ENCODE measurements at places on chromosomes 6 and 20.

DNA sequence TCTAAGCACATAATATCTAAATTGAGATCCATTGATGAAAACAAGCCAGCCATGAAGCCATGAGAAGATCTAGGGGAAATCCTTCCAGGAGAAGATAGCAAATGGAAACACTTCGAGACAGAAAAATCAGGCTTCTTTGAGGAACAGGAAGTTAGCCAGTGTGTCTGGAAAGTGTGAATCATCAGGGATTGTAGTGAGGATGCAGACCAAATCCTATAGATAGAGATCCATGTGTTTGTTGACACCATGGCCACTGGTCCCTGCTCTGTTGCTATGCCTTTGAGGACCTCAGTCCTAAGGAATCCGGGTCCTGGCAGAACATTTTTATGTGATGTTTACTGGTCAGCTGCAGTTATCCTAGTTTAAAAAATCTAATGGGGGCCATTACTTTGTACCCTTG lies 6.6 kb upstream of the ELOVL2 start:
- DNase-seq = no peak

- DNase-seq = no peak
Measured at GRCh38 chr6:41352907-41353306, 17.5 kb downstream of the NCR2 start.

GRCh38 chr20:42261766-42262270 lies 643.6 kb upstream of the CHD6 start:
- DNase-seq = no peak

- DNase-seq = no peak
Measured at GRCh38 chr20:55947701-55948100, 57.6 kb downstream of the CBLN4 start.

DNA sequence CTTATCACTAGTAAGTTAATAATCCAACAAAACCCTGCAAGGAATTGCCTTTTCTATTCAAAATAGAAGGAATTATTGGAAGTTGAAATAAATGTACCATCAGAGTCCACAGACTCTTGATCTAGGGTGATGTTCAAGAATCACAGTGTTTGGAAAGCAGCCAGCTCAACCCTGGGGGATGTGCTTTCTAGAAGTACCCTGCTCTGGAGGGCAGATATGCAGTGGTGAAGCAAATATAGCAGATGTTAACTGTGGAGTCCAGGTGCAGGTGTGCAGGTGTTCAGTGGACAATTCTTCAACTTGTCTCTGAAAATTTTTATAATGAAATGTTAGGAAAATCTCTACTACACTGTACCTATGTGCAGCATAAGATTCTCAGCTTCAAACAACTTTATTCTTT lies 9.1 kb upstream of the INSM1 start:
- no peak for DNase-seq

DNA sequence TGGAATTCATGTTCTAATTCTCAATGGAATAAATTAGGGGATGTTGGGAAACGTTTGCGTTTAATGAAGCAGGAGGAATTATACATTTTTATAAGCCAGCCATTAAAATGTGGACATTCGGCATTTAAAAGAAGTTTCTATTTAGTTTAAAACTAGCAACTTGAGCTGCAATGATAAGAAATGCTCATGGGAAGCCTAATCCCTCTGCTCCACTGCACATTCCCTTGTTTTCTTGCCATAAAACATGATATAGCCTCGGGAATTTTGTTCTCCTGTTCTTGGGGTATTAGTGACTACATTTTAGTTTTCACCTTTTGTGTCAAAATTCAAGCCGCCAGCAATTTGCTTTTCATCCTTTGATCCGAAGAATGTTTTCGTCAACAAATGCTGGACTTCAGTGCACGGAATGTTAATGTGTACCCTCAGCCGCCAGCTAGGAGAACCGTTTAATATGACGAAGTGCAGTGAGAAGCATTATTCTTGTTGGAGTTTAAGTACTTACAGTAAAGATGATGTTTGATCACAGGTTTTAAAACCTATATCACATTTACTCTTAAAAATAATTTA lies 137.9 kb downstream of the HIVEP1 start:
- DNase-seq = no peak

DNA sequence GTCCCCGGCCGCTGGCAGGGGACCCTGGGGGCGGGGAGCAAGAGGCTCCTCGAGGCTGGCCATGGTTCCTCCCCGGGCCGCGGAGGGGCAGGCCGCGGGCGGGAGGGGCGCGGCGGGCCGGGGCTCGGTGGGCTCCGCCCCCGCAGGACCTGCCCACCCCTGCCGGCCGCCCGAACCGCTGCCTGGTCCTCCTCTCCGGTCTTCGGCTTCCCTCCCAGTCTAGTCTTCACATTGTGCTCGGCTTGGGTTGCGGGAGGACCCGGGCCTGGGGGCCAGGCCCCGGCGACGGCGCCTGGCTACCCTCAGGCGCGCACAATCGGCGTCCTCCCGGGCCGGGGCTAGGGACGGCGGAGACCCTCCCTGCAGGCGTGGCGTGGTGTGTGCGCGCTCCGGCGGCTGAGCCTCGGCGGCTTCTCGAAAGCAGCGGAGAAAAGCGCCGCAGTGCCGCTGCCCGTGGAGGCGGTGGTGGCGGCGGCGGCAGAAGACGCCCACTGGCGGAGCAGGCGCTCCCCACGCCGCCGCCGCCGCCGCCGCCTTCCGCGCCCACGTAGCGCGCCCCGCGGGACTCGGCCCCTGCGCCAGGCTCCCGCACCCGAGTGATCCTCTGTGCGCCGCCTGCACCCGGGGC lies at the start of gene PDE10A:
PDE10A (minus strand) TSS at position 493 of the 628 bp plus-strand sequence; CDS start at position 63, 430 bp downstream.
- no peak for DNase-seq

DNA sequence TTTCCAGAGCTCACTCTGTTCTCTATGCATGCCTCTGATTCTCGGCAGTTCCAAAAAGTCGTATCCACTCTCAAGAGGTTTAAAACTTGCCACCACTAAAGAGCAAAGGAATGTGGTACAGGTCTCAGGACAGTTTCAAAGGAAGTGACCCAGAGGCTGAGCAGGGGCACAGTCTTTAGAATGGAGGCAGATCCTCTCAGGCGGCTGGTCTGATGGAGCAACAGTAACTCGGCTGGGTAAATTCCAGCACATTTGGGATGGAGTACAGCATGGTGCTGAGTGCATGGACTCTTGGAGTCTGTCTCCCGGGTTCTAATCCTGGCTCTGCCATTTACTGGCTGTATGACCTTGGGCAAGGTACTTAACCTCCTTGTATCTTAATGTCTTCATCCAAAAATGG lies 88.1 kb upstream of the BACH2 start:
- no peak for DNase-seq
